ENCODE measurements at places on chromosomes 6 and 20. TPM values are rescaled to one million over a fixed set of nuclear protein-coding genes. Genes with fewer than 3 reads are reported as not detected.

DNA sequence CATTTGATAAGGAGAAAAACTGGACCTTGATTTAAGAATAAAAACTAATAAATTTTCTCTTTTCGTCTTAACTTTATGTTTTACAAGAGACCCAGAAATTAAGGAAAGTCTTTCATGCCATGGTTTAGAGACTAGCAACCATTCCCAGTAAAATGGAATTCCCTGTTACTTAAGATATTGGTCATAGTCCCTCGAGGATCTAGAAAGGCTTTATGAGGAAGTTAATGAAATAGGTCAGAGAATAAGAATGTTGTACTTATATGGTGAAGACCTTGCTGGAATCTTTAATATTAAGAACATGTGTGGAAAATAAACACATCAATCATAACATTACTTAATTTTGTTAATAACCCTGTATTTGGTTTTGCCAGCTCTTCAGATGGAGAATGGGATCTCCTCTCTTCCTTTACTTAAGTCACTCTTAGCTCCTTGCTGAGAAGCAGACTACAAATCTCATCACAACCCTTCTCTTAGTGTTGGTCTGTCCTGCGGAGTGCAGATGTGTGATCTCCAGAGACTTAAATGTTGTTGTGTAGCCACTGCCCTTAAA is 382.9 kb downstream of the QKI start:
- DNase-seq, result no peak

DNA sequence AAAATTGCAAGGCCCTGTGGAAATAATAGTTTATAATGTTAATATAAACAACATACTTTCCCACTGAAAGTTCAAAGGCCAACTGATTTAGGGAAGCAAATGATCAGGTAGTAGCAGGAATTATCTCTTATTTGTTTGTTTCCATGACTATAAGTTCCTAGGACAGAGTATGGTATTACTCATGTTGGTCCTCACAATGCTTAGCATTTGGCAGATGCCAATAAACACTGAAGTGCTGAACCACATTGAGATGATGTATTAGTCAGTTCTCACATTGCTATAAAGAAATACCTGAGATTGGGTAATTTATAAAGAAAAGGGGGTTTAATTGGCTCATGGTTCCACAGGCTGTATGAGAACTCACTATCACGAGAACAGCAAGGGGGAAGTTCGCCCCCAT is 129.6 kb upstream of the NUP153 start:
- no peak for DNase-seq

GRCh38 chr6:142945049-142945445 is at the start of gene HIVEP2:
Gene HIVEP2 (minus strand): TSS chr6:142945176. CDS start chr6:142774738, 170,438 bp downstream.
- DNase-seq, result peak; percentile 37

GRCh38 chr6:109397020-109397419 is 14.8 kb upstream of the CD164 start:
- DNase-seq, result no peak

DNA sequence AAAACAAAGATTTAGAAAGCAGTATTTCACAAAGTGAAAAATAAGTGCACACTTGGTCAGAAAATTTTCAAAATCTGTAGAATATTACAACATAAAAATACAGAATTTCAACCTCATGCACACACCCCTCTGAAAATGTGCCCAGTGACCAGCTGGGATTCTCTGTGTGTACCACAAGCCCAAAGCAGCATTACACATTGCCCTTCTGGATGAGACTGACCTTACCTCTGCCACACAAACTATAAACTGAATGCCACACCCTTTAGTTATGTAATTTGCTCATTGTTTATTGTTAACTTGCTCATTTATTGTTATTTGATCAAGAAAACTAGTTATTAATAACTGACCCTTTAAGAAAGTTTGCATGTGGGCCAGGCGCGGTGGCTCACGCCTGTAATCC is 303.0 kb downstream of the FOXC1 start:
- no peak for DNase-seq

DNA sequence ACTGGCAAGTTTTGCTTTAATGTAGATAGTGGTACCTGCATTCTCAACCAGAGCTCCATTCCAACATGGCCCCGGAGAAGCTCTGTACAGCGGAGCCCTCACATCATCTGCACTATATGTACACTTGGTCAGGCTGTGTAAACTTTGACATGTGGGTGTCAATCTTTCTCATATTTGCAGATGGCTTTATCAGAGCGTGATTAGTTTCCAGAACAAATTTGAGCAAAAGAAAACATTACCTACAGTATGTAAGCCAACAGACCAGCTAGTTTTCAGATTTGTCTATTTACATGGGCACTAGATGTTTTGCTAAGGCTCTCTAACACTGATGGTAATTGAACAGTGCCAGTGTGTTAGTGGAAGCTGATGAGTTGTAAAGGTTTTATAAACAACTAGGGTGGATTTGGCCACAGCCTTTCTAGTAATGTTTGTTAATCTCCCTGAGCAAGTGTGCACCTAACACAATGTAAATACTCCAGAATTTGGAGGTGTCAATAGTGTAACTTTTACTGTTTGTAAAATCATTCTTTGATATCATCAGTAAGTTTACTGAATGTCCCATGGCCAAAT is 131.8 kb downstream of the FOXA2 start:
- no peak for DNase-seq

DNA sequence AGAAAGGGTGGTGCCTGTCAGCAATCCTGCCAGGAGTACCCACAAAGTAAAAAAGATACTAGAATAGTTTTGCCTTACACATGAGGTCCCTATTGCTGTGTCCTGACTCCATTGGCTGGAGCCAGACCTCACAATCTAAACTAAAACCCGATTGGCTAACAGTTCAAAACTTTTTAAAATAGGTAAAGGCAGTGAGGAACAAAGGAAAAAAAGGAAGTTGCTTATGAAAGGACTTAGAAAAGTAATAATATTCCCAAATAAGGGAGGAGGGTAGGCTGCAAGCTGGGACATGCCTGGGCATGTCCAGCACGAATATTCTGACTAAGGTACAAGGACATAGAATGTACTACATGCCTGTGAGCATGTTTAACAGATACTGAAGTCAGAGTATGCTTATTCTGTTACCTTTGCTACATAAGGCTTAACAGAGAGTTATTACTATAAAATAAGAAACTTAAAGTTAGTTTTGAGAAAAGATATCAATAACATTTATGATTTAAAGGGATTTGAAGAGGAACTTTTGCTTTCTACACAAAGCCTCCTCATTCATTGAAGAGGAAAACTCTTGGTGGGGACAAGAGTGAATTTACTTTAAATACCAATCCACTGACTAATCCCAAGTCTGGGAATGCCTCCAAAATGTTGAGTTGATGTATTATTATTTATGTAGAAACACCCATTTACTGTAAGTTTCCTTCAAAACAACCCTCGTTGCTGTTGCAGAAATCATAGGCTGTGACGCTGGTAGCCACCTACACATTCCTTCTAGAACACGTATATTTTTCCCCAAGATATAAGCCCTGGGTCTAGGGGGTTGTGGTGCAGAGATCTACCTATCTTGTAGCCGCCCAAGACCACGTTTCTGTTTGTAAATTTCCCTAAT is 8.2 kb upstream of the MTHFD1L start:
- no peak for DNase-seq

DNA sequence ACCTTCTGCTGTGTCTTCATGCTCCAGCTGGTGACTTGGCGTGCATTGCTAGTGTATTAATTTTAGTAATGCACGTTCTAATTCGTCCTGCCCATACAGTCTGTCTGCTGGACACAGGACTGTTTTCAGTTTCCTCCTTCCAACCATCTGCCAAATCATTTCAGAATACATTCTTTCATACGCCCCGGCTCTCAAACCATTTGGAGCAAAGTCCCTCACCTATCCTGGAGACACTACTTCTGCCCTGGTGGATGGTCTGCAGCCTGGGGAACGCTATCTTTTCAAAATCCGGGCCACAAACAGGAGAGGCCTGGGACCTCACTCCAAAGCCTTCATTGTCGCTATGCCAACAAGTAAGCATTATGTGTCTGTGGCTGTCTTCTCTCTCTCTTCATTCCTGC is 60.5 kb downstream of the FNDC1 start:
- DNase-seq, result no peak

GRCh38 chr6:156917213-156917612 is 140.0 kb downstream of the ARID1B start:
- no peak for DNase-seq

- no peak for DNase-seq
Observed at GRCh38 chr6:170283212-170284081, 7.4 kb downstream of the DLL1 start.

DNA sequence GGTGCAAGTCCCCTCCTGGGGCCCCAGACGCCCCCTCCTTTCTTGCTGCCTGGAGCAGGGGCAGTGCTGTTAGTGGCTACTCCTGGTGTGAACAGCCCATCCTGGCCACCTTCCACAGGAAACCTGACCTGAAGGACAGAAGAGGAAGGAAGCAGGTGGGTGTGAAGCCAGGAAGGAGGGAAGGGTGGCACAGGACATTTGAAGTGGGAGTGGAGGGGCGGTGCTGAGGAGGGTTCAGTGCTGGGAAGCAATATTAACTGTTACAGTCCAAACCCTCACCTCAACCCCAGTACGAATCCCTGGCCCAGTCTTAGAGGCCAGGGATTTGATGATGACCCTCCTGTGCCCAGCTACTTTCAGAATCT is 766 bp downstream of the PRICKLE4 start:
- no peak for DNase-seq

DNA sequence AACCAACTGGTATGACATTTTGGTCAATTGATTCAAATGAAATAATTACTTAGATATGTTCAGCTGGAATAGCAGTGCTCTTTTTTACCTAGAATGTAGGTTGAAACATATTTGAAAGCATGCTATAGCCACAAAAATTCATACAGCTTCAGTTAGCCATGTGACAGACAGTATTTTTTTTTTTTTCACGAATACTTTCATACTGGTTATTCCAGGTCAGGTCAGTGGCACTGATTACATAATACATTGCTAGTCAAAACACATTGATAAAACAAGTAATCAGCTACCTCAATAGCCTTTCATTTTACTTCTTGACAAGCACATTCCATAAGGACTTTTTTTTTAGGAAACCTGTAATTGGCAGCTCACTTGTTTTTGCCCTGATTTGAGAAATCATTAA is 222.6 kb downstream of the EYA4 start:
- DNase-seq, result no peak

- no peak for DNase-seq
Observed at GRCh38 chr6:49257549-49257948, 205.5 kb downstream of the MMUT start.

DNA sequence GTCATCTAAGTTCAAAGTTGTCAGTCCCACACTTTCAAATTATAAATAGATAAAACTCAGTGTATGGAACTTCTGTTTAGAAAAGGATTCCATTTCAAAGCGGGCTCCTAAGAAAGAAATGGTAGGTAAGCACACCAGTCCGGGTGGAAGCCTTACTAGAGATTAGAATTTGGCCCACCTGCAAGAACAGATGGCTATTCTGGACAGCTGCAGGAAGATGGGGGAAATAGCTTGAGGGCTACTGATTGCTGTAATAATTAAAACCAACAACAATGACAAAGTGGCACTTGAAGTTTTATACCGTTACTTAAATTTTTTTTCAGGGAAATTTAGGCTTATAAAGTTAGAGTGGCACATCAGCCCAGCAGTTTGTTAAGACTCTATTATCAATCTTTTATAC is 83.3 kb downstream of the HIVEP2 start:
- DNase-seq, result no peak

OR2J3 gene
- polyA plus RNA-seq, result not detected

SEL1L2 gene
- polyA plus RNA-seq, result 0.25 TPM

PPIL6 gene
- polyA plus RNA-seq, result 18.5 TPM

METTL24 gene
- polyA plus RNA-seq, result 16.7 TPM

TCF21 gene
- 213 TPM for polyA plus RNA-seq

PSORS1C2 gene
- polyA plus RNA-seq, result 0.22 TPM

AAR2 gene
- polyA plus RNA-seq, result 44.7 TPM

CTCFL gene
- polyA plus RNA-seq, result 3.6 TPM

Data from left renal cortex interstitium (tissue), 4 donors.